ENCODE measurements at places on chromosomes 16 and 17.

GRCh38 chr17:49996495-49997300 lies 1.7 kb upstream of the DLX3 start:
- DNase-seq, result peak; percentile 33

GRCh38 chr16:3607161-3607560 lies 4.2 kb downstream of the SLX4 start:
- DNase-seq, result no peak

DNA sequence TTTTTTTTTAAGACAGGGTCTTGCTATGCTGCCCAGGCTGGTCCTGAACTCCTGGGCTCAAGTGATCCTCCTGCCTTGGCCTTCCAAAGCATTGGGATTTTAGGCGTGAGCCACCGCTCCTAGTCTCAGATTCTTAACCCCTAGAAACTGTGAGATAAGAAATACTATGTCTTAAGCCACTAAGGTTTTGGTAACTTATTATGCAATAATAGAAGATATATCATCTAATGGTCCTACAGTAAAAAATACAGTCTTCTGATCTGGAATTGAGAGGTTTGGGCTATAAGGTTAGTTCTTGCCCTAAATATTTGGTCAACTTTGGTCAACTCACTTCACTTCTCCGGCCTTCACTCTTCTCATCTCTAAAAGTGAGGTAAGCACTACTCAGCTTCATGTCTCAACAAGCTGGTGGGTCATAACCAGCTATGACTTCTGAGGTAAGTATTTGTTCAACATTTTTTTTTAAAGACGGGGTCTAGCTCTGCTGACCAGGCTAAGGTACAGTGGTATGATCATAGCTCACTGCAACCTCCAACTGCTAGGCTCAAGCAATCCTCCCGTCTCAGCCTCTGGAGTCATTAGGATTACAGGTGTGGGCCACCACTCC lies 14.7 kb downstream of the RAD51D start:
- no peak for DNase-seq

- DNase-seq, result no peak
Observed at GRCh38 chr17:44083250-44083849, 12.8 kb downstream of the G6PC3 start.

Data from large intestine (tissue), 12 donors.